ENCODE measurements at places on chromosomes 12 and 14.

- no peak for DNase-seq
Measured at GRCh38 chr12:123040106-123040505, 59.6 kb downstream of the ARL6IP4 start.

DNA sequence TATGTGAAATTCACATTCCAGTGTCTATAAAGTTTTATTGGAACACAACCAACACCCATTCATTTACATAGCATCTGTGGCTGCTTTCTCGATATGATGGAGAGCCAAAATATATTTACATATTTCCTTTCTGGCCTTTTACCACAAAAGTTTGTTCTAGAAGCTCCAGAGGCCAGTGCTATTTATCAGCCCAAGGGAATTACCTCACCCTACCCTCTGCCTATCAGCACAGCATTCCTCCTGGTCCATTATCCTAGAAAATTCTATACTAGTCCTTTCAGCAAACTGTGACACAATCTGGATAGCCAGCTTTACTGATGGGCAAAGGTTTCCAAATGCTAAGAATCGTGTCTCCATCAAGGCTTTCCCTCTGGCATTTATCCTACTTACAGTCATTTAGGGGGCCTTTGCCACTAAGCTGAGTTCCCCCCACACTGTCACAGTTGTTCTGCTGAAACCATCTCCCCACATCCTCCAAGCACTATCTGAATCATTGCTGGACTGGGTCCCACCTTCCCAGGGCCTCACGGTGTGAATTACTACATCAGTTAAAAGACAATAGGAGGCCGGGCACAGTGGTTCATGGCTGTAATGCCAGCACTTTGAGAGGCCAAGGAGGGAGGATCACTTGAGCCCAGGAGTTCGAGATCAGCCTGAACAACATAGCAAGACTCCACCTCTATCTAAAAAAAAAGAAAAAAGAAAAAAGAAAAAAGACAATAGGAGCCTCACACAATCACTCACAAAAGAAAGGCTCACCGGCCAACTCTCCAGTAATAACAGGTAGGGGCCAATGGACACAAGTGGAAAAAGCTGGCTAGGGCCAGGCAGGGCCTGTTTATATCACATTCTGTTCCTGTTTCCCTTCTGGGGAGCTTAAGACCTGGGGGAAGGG lies 12.1 kb downstream of the SYNE3 start:
- no peak for DNase-seq

GRCh38 chr12:76698316-76698715 lies 65.6 kb upstream of the ZDHHC17 start:
- DNase-seq = no peak

DNA sequence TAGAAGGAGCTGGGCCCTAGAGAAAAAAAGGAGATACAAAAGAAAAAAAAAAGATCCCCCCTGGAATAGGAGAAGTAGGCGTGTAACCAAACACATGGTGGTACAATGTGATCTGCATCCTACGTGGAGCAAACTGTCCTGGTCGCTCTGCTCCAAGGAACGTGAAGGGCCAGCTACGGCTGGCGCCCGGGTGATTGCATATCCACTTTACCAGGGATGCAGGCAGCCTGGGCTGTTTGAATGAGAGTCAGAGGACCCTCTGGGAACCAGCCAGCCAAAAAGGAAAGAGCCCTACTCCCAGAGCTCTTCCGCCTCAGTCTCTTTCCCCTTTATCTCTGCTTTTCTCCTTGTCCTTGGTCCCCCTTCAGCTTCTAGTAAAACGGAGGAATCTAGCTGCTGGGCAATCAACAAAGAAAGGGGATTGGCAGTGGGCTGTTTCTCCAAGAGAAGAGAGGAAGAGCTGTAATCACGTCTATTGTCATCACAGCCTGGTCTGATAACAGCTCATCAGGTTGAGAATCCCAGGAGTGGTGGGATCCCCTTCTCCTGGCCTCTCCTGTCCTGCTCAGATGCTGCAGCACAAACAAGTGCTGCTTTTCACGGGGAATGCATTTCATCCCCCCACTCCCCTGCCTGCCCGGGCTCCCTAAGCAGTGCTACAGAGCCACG lies 156.0 kb downstream of the ADCK1 start:
- no peak for DNase-seq
